ENCODE measurements at places on chromosomes 3 and 15. TPM values are rescaled to one million over a fixed set of nuclear protein-coding genes. Genes with fewer than 3 reads are reported as not detected.

GRCh38 chr15:93897377-93897776, 334.0 kb upstream of the MCTP2 start:
- no peak for DNase-seq

RAB11A gene
- 358 TPM for total RNA-seq

TMC3 gene
- total RNA-seq, result not detected

SOX14 gene
- total RNA-seq, result not detected

PEAK1 gene
- total RNA-seq, result 57.5 TPM

Data from left colon (tissue), 2 donors.